Activated naive CD8-positive, alpha-beta T cell treated with anti-CD3 and anti-CD28 coated beads, Interleukin-2, amount 10 ng/mL, durations not matched to agents 7 days and 5 days (primary cell): ENCODE measurements at places on chromosomes 7 and 10. TPM values are rescaled to one million over a fixed set of nuclear protein-coding genes. Genes with fewer than 3 reads are reported as not detected.

Gene ABCC2
- 2.5 TPM for total RNA-seq

Gene LRRTM3
- not detected for total RNA-seq

Gene C10orf67
- total RNA-seq, result 0.20 TPM

Gene MRPS16
- 78.4 TPM for total RNA-seq

Gene ASAH2B
- 4.2 TPM for total RNA-seq

Gene CFTR
- not detected for total RNA-seq

Gene ZWINT
- 67.1 TPM for total RNA-seq

Gene SCART1
- total RNA-seq, result 5.7 TPM

Gene SPDYE8
- total RNA-seq, result not detected

Gene CPEB3
- 3.4 TPM for total RNA-seq

Gene PALD1
- total RNA-seq, result 1.1 TPM

Gene GHRHR
- total RNA-seq, result not detected

Gene HHEX
- not detected for total RNA-seq

Gene FFAR4
- not detected for total RNA-seq

Gene NME8
- not detected for total RNA-seq

Gene DOCK4
- total RNA-seq, result 1.7 TPM

Gene PLPP4
- total RNA-seq, result not detected
